EH (cell line): ENCODE measurements at places on chromosomes 11 and 22.

DNA sequence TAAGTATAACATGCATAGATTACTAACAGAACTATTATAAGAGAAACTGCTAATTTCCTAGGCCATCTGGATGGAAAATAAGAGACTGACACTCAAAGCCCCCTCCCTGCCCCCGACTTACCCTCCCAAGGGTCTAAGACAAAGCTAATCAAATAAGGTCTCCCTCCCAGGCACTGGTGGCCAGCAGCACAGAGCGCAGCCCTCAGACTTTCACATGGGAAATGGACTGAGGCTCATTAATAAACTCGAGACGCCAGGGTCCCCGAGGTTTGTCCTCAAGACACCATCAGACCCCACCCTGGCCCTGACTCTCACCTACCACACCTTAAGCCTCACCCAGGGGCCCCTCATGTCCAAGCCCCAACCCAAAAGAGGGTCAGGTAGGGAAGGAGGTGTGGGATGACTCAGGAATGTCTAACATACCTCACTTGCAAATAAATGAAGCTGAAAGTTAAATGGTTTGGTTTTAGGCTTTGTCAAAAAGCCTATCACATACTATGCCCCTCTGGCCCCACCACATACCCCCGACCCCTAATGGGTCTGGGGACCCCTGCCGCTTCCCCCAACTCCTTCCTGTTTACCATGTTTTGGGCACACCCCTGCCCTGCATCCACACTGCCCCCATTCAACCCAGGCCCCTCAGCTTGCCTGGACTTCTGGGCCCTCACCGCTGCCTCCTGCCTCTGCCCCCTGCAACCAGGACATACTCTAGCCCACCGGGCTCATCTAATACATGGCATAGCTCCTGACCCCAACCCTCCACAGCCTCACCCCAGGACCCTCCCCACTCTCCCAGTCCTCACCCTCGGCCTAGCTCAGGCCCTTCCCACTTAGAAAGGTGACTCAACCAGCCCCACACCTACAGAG, 11.4 kb downstream of the ARAP1 start:
- DNase-seq, result no peak

GRCh38 chr22:49147617-49148175, 680.0 kb downstream of the BRD1 start:
- no peak for DNase-seq

- DNase-seq, result no peak
Measured at GRCh38 chr11:47391077-47391583, 12.8 kb upstream of the SPI1 start.

- no peak for DNase-seq
Measured at GRCh38 chr22:35375031-35375430, 5.9 kb upstream of the HMOX1 start.

GRCh38 chr11:34860518-34860917, 55.7 kb downstream of the APIP start:
- no peak for DNase-seq
